CD8-positive, alpha-beta T cell (primary cell): ENCODE measurements at places on chromosomes 2 and 18. TPM values are rescaled to one million over a fixed set of nuclear protein-coding genes. Genes with fewer than 3 reads are reported as not detected.

ZNF2 gene
- 0.27 TPM for total RNA-seq

PROC gene
- 0.33 TPM for total RNA-seq

STPG4 gene
- total RNA-seq: not detected

DNA sequence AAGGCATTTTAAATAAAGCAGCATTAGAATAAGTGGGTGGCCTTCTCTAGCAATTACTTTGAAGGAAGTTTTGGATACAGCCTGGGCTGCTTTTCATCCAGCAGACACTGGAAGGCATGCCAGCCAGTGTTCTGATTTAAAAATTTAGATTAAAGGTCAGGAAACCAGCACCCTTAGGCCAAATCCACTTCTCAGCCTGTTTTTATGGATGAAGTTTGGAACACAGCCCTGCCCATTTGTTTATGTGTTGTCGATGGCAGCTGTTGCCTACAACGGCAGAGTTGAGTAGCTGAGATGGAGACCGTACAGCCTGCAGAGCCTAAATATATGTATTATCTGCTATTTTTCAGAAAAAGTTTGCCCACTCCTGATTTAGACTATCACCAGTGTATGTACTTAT lies 313.6 kb upstream of the ACVR2A start:
- no peak for DNase-seq

ITGB6 gene
- not detected for total RNA-seq

GBX2 gene
- not detected for total RNA-seq

PAX8 gene
- total RNA-seq: 0.08 TPM

- no peak for DNase-seq
These were observed 37.8 kb downstream of the INO80C start for GRCh38 chr18:35459997-35460396.

- no peak for DNase-seq
These were observed 43.8 kb downstream of the APOB start for GRCh38 chr2:20999906-21000645.

WDR43 gene
- 89.2 TPM for total RNA-seq

GRCh38 chr2:54655046-54655809 lies 68.2 kb upstream of the EML6 start:
- DNase-seq: no peak

GRCh38 chr2:232103140-232103737 lies 141.7 kb downstream of the DIS3L2 start:
- no peak for DNase-seq

DNA sequence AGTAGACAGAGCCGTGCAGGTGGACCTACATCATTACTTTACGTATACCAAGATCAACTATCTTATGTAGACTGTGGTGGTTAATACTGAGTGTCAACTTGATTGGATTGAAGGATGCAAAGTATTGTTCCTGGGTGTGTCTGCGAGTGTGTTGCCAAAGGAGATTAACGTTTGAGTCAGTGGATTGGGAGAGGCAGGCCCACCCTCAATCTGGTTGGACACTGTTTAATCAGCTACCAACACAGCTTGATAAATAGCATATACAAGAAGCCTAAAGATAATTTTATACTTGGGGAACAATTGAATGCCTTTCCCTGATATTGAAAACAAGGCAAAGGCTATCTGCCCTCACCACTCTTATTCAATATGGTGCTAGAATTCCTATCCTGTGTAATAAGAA lies 604.2 kb upstream of the ZEB2 start:
- DNase-seq: no peak

DNA sequence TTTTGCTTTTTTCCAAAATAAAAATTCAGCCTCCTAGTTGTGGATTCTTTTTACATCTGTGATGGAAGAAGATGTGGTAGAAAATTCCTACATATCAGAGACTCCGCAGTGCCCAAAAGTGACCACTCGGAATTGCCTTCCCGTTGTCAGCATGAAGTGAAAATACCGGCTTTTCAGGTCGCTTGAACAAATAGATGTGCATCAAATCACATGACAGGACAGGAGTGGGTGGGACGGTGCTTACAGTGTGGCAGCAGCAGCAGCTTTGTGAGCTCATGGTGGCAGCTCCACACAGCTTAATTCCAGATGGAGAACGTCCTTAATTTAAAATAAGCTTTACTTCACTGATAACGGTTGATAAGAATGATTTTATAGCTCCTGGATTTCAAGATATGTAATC lies 20.3 kb downstream of the SALL3 start:
- DNase-seq: no peak

- DNase-seq: no peak
These were observed 20.5 kb upstream of the IL1RL2 start for GRCh38 chr2:102166189-102166845.

DNA sequence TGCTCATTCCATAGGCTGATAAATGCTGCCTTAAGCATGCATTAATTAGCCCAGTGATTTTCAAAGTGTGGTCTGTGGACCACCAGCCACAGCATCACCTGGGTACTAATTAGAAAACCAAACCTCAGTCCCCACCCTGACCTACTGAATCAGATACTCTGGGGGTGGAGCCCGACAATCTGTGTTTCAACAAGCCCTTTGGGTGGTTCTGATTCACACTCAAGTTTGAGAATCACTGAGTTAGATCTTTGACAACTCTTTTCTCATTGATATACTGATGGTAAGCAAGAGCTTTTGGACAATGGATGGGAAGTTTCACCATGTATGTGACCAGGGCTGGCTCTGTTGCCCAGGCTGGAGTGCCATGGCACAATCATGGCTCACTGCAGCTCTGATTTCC lies 95.9 kb downstream of the ZCCHC2 start:
- DNase-seq: no peak

GRCh38 chr18:52386306-52386705 lies 46.3 kb downstream of the DCC start:
- no peak for DNase-seq

ACTG2 gene
- not detected for total RNA-seq

DNA sequence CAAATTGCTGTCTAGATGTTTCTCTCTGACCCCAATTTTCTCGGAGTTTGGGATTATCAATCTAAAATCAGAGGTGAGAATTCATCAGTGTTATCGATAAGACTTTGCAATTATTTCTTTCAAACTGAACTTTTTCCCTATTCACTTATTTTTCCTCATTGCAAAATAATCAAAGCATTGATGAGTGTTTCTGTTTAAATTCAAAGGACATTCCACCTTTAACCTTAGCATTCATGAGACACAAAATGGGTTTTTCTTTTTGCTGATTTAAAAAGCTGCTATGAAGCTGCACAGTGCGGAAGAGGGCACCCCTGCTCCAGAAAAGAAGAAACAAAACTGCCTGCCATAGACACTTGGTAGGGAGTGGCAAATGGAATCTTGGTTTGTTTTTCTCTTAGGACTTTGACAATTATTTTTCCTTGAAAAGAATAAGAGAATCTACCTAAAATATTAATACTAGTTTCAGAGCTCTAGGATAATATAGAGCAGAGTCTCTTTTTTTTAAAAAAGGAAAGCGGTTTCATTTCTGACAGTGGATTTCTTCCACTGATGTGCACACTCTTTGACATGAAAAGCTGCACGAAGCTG lies 203.4 kb downstream of the TGIF1 start:
- no peak for DNase-seq

DNA sequence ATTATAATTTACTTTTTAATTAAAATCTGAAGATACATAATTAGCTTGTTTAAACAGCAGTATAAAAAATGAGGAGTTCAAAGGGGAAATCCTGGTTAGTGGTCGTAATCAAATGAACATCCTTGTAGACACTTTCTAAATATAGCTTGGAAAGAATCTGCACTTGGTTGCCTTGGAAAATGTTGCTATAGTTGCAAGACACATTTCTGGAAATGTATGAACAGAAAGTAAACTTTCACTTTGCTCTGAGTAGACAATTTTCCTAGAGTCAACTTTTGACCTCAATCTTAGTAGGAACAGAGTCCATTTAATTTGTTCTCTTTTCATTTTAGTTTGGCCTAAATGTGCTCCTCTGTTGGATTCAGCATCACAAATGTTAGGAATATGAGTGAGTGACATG lies 38.3 kb downstream of the GCA start:
- DNase-seq: no peak
